Left ventricle myocardium superior (tissue), 1 donor: ENCODE measurements at places on chromosomes 1 and 21. TPM values are rescaled to one million over a fixed set of nuclear protein-coding genes. Genes with fewer than 3 reads are reported as not detected.

The PRRX1 gene
- total RNA-seq = 36.5 TPM

The KPRP gene
- total RNA-seq = not detected

The TLR5 gene
- 2.5 TPM for total RNA-seq

The RGS13 gene
- total RNA-seq = not detected

The CZIB gene
- 56.4 TPM for total RNA-seq

The SEMA4A gene
- 0.69 TPM for total RNA-seq

The NFASC gene
- total RNA-seq = 11.6 TPM

The HLX gene
- 4.0 TPM for total RNA-seq

The AMPD2 gene
- 11.0 TPM for total RNA-seq

The KLF17 gene
- total RNA-seq = not detected

The CDC20 gene
- 1.3 TPM for total RNA-seq

The PTPRU gene
- 19.2 TPM for total RNA-seq

The PHTF1 gene
- total RNA-seq = 7.3 TPM

The LCE6A gene
- not detected for total RNA-seq

The BTBD8 gene
- 4.4 TPM for total RNA-seq

The OR2M3 gene
- not detected for total RNA-seq

The CALML6 gene
- not detected for total RNA-seq

The SYT14 gene
- total RNA-seq = not detected

The SLC30A10 gene
- total RNA-seq = 0.42 TPM

The BNIPL gene
- 0.32 TPM for total RNA-seq

The ANGPTL3 gene
- not detected for total RNA-seq

The LAMB3 gene
- 5.2 TPM for total RNA-seq

The LENEP gene
- total RNA-seq = not detected

The MYBPH gene
- total RNA-seq = not detected

The TACSTD2 gene
- 0.25 TPM for total RNA-seq

The TMCO2 gene
- not detected for total RNA-seq

The NHLH2 gene
- not detected for total RNA-seq

The FOXD2 gene
- not detected for total RNA-seq

The TRIM45 gene
- total RNA-seq = 15.3 TPM

The SRSF4 gene
- 53.8 TPM for total RNA-seq

The CLIC6 gene
- 11.2 TPM for total RNA-seq

The SPRR5 gene
- not detected for total RNA-seq

The CSF3R gene
- 6.4 TPM for total RNA-seq

The PLEKHM2 gene
- 95.2 TPM for total RNA-seq

The BGLAP gene
- 1.1 TPM for total RNA-seq

The SLC22A15 gene
- 11.5 TPM for total RNA-seq

The TFF2 gene
- not detected for total RNA-seq

The PPIAL4G gene
- total RNA-seq = not detected

The NOS1AP gene
- total RNA-seq = 5.0 TPM

The C1orf53 gene
- total RNA-seq = 4.9 TPM
